Kidney capillary endothelial cell (primary cell): ENCODE measurements at places on chromosomes 13 and 19.

DNA sequence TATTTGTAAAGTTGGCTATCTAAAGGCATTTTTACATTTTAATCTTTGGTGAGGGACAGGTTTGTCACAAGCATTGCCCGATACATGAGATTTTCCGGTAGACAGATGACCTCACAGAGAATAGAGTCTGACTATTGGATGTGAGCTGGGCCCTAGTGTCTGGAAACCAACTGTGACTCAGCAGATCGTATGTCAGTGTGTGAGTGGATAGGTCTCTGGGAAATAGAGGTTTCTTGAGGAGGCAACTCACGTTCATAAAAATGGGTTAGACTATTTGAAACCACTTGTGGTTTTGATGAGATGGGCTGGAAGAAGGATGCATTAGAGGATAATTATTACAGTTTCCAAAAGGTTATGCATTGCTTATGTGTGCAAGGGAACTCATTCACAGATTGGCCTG, 19.2 kb downstream of the HS6ST3 start:
- DNase-seq, result no peak

DNA sequence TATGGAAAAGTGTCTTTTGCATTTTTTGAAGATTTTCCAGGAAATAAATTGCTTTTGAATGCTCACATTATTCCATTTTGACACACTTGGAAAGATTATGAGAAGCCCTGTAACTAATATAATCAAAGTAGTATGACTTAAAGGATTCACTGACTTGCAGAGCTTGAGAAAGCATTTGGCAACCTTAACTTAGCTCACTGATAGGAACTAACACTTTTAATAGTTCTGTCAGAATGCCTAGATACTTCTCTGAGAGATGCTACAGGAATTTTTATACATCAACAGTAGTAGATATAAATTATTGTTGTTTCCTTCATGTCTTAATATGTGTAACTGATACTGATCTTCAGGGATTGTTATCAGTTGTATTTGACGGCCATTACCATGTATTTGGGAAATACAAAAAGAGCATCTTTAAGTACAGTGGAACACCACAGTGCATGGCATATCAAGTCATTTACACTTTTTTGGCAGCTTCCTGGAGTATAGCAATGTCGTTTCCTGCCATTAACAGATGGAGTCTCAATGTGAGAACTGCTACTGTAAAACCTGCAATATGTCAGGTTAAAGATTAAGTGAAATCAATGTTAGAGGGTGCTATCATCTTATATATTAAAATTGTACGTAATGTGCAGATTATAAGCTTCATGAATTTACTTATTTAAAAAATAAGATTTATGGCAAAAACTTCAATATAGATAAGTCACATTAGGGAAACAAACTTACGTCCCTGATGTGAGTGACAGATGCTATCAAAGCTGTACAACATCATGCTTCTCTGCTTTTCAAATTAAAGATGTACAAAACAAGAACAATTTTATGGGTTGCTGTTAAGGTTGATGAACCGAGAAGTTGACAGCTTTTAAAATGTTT, 1159.8 kb upstream of the MIR17HG start:
- DNase-seq, result no peak

DNA sequence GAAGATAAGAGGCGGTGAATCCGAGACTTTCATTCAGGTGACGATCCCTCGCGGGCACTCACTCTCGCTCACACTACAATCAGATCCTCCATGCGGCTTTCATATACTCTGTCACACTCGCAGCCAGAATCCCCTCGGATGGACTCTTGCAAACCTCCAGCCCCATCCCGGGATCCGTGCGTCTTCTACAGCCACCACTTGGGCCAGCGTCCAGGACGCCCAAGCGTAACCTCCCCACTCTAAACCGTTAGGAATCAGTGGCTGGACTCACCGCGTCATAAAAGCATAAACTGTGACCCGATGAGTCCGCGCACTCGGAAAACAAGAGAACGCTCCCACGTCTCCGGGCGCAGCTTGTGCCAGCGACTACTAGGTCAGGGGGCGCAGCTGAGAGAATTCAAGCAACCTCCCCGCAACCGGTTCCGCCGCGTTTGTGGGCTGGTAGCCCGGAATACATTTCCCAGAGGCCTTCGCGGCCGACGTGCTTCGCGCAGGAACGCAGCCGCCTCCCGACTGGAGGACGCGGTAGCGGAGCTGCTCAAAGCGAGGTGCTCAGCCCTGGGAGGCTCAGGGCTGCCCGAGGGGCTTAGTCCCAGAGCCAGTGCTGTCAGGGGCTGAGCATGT, 27.6 kb downstream of the ZNF607 start:
- peak; percentile 56 for DNase-seq

DNA sequence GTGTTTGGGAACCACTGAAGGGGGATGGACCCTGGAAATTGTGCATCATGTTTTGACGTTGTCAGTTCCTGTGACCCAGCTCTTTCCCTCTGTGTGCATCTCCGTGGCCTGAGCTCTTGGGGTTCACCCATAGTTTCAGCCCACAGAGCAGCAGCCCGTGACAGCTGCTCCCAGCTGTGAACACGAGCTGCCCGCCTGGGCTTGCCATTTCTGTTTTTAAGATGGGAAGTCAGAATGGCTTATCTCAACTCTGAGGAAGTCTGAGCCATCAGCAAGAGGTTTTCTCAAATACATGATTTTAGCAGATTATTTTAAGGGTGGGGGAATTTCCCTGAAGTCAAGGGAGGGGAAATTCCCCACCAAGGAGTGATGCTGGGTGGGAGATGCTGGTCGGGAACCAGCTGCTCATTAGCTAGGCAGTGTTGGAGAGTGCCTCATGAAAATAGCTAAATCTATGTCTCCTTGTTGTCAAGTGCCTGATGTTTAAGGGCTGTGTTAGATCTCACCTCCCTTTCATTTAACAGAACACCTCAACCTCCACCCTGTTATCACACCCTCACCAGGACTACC, 34.8 kb upstream of the C1QTNF9 start:
- DNase-seq, result no peak

DNA sequence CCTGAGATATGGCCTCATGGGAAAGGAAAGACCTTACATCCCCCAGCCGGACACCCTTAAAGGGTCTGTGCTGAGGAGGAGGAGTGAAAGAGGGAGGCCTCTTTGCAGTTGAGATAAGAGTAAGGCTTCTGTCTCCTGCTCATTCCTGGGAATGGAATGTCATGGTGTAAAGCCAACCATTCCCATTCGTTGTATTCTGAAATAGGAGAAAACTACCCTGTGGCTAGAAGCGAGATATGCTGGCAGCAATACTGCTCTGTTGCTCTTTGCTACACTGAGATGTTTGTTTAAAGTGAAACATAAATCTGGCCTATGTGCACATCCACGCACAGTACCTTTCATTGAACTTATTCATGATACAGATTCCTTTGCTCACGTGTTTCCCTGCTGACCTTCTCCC, 783 bp upstream of the ZNF587B start:
- DNase-seq, result no peak

- DNase-seq, result no peak
Observed at GRCh38 chr19:3479834-3480215, 500 bp downstream of the SMIM24 start.

GRCh38 chr19:35353635-35354034, 4.6 kb upstream of the FFAR3 start:
- no peak for DNase-seq

- no peak for DNase-seq
Observed at GRCh38 chr13:44104969-44105368, 225.3 kb downstream of the LACC1 start.

DNA sequence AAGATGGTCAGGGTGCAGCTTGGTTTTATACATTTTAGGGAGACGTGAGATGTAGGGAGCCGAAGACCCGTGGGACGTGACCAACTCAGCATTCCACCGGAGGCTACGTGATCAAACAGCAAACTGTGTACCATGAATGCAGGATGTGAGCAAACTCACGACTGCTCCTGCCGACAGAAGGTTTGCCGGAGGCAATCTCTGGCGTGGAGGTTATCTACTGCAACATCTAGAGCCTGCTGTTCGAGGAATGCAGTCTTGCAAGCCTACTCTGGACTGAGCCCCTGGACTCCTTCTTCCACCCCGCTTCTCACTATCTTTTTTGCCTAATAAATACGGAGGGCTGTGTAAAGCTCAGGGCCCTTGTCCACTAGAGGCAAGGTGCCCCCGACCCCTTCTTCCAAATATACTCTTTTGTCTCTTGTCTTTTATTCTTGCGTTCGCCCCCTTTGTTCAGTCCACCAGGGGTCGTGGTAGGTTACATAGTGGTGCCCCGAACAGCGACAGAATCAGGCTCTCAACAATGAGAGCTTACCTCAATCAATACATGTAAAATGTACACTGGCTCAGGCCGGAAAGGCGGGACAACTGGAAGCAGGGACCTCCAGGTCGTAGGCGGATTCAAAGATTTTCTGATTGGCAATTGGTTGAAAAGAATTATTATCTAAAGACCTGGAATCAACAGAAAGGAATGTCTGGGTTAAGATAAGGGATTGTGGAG, 8.9 kb upstream of the OR1I1 start:
- no peak for DNase-seq

- no peak for DNase-seq
Observed at GRCh38 chr19:32720216-32720935, 809 bp downstream of the TDRD12 start.

GRCh38 chr19:42075364-42075615, 676 bp upstream of the ZNF574 start:
- no peak for DNase-seq

DNA sequence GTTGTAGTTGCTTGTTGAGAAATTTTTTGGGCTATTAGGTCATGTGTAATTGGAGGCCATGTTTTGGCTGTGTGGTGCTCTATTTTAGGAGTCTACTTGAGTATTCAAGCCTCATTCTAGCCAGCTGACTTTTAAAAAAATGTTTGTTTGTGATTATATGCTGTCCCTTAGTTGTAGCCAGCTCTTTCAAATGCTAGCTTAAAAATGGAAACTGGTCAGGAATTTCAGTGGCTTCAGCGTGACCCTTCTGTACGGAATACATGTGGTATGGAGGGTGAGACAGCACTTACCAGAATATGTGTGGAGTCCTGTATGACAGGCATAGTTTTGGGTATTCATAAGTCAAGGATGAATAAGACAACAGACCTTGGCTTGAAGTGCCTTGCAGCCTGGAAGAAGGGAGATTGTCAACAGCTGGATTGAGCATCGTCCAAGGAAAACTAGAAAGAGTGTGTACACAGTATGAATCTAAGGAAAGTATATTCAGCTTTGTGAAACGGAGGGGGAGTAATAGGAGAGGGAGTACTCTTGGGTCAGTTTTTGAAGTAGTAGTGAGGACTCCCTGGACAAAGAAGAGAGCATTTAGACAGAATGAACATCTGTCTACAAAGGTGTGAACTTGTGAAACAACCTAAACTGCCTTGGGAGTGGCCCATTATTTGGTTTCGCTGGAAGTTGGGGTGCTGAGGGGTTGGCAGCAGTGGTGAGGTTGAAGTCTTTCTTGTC, 20.0 kb upstream of the WTIP start:
- no peak for DNase-seq

DNA sequence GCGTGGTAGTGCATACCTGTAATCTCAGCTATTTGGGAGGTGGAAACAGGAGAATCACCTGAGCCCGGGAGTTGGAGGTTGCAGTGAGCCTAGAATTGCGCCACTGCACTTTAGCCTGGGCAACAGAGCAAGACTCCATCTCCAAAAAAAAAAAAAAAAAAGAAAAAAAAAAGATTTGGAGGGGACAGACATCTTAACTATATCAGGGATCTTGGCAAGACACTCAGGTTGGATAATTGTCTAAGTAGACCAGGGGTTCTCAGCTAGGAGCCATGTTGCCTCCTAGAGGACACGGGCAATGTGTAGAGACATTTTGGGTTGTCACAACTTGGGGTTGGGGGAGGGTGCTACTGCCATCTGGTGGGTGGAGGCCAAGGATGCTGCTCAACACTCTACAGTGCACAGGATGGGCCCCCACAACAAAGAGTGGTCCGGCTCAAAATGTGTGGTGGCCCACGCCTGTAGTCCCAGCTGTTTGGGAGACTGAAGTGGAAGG, 1.9 kb upstream of the ZNF580 start:
- DNase-seq, result no peak

DNA sequence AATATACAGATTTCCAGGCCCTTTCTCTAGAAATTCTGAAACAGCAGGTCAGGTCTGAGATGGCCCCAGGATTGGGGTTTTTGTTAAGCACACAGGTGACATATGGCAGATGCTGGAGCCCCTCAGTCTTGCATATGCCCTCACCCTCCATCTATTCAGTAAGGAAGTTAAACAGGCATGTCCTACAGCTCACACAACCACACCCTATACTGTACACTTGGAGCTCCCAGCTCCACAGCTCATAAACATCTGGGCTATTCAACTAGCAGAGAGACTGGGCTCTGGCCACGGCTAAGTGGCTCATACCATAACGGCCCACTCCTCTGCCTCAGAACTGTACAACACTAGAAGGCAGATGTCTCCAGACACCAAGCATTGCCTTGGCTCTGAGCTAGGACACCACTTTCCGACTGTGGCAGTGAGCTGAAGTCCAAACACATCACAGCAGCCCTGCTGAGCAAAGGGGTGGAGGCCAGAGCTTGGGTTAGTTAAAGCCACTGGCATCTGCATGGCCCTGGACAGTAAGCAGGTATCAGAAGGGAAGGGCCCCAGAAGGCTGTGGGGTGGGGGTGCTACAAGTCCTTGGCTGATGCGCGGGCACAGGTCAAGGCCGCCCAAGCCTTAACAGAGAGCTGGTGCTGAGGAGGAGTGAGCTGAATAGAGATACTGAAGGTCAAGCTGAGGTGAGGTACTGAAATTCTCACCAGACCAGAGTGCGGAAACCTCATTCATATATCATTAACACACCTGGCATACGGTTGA, 79.1 kb downstream of the ABCC4 start:
- DNase-seq, result no peak
